ENCODE measurements at places on chromosomes 1 and 21. TPM values are rescaled to one million over a fixed set of nuclear protein-coding genes. Genes with fewer than 3 reads are reported as not detected.

The FCRL1 gene
- 0.61 TPM for total RNA-seq

The ASPM gene
- total RNA-seq = 39.7 TPM

GRCh38 chr1:22325531-22326371 lies 125.9 kb upstream of the ZBTB40 start:
- H3K27ac ChIP-seq = no peak overlapping the region
- no peaks in the 10 kb centered on the region for H3K36me3 ChIP-seq
- DNase-seq = no peak
- no peak overlapping the region for H3K4me3 ChIP-seq
- H3K4me1 ChIP-seq = no peaks in the 10 kb centered on the region

GRCh38 chr21:45015469-45015860 lies 58.9 kb upstream of the ADARB1 start:
- no peak overlapping the region for H3K27ac ChIP-seq
- DNase-seq = no peak
- H3K4me3 ChIP-seq = no peak overlapping the region
- H3K4me1 ChIP-seq = no peaks in the 10 kb centered on the region

- H3K4me1 ChIP-seq = peaks cover 3% of the 10 kb centered on the region
- no peaks in the 10 kb centered on the region for H3K36me3 ChIP-seq
- H3K4me3 ChIP-seq = no peak overlapping the region
- H3K27ac ChIP-seq = no peak overlapping the region
These were observed 64.3 kb downstream of the ZNF281 start for GRCh38 chr1:200345520-200345919.

GRCh38 chr1:234219711-234220110 lies 153.5 kb upstream of the COA6 start:
- H3K4me3 ChIP-seq = no peak overlapping the region
- H3K4me1 ChIP-seq = no peaks in the 10 kb centered on the region
- DNase-seq = no peak
- no peak overlapping the region for H3K27ac ChIP-seq

Measured in thymus (tissue), 14 donors.